ENCODE measurements at places on chromosomes 1 and 21. TPM values are rescaled to one million over a fixed set of nuclear protein-coding genes. Genes with fewer than 3 reads are reported as not detected.

- no peak overlapping the region for H3K27ac ChIP-seq
- H3K36me3 ChIP-seq = no peaks in the 10 kb centered on the region
- H3K27me3 ChIP-seq = no peaks in the 10 kb centered on the region
- H3K4me3 ChIP-seq = no peak overlapping the region
Measured at GRCh38 chr1:22038036-22038435, 14.5 kb upstream of the CDC42 start.

GRCh38 chr1:200207711-200208126 lies 180.2 kb downstream of the NR5A2 start:
- H3K27me3 ChIP-seq = no peaks in the 10 kb centered on the region
- H3K4me1 ChIP-seq = no peaks in the 10 kb centered on the region
- H3K36me3 ChIP-seq = no peaks in the 10 kb centered on the region

DNA sequence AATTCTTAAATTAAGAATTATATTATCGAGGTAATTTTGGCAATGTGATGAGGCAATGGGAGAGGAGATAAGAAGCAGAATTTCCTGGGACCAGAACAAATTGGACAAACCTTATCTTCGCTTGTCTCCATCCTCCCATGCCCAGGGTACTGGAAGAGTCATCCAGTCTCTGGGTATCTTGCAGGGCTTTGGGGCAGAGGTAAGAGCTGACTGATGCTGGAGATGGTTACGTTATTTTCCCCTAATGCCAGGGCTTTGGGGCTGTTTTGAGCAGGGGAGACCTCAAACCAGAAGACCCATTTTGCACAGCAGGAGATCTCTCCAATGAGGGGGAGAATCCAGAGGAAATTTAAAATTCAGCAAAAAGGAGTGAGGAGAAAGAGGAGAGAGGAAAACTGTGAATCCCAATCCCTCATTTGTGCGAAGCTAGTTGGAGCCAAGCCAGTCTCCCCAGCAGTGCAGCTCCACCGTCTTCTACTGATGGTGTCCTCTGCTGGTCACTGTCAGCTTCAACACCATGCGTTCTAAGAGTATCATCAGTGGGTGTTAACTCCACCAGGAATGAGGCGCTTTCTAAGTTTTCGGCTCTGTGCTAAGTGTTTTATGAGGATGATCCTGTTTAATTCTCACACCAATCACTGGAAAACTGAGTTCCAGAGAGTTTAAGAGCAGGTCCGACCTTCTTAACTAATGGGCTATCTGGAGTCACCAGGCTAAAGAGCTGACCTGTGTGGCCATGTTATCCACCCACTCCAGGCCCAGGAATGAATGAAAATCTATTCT lies 86.8 kb upstream of the CD34 start:
- H3K36me3 ChIP-seq = no peaks in the 10 kb centered on the region
- DNase-seq = peak; percentile 70
- H3K27ac ChIP-seq = no peak overlapping the region
- no peaks in the 10 kb centered on the region for H3K4me1 ChIP-seq

DNA sequence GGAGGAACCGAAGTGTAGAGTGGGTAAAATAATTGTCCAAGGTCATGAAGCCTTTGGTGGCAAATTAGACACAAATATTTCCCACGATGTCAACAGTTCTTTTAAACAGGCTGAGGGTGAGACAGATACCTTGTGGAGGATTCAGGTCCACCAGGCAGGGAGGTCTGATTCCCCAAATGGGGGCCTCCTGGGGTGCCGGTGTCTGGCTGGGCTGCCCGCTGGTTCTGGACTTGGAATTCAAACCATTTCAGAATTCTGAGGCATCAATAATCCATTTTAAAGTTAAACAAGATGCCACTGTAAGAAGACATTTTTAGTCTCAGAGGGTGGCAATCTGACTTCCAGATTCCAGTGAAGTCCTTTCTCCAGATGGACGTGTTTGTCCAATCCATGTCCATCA lies 15.5 kb downstream of the KCNA10 start:
- no peak overlapping the region for H3K4me3 ChIP-seq
- DNase-seq = no peak
- H3K27ac ChIP-seq = no peak overlapping the region
- H3K27me3 ChIP-seq = no peaks in the 10 kb centered on the region
- no peaks in the 10 kb centered on the region for H3K4me1 ChIP-seq

- H3K4me3 ChIP-seq = no peak overlapping the region
- DNase-seq = no peak
- H3K36me3 ChIP-seq = no peaks in the 10 kb centered on the region
- H3K27me3 ChIP-seq = no peaks in the 10 kb centered on the region
- H3K27ac ChIP-seq = no peak overlapping the region
- H3K4me1 ChIP-seq = no peaks in the 10 kb centered on the region
Measured at GRCh38 chr1:111894497-111894896, 95.0 kb downstream of the KCND3 start.

GRCh38 chr1:101898137-101898536 lies 98.6 kb downstream of the OLFM3 start:
- H3K27me3 ChIP-seq = no peaks in the 10 kb centered on the region
- no peaks in the 10 kb centered on the region for H3K4me1 ChIP-seq
- H3K4me3 ChIP-seq = no peak overlapping the region

GRCh38 chr1:168368131-168368530 lies 87.5 kb downstream of the TBX19 start:
- no peaks in the 10 kb centered on the region for H3K27me3 ChIP-seq
- no peak overlapping the region for H3K27ac ChIP-seq
- DNase-seq = no peak
- H3K4me1 ChIP-seq = peaks cover 2% of the 10 kb centered on the region
- H3K4me3 ChIP-seq = no peak overlapping the region

DNA sequence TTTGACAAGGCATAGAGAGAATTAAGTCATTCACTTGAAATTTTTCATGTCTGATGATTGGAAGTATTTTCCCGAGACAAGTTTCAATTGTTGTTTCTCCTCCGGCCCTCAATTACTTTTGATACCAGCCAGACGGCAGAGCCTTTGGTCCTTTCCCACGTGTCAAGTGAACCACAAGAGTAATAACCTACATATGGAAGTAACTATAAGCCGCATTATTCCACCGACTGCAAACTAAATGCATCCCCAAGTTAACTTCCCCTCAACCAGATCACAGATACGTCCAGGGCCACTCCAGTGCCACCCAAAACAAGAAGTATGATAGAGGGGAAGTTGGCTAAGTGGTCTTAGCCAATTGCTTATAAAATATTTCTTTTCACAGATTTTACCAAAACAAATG lies 20.2 kb downstream of the COLGALT2 start:
- no peaks in the 10 kb centered on the region for H3K27me3 ChIP-seq
- H3K36me3 ChIP-seq = no peaks in the 10 kb centered on the region
- no peak for DNase-seq
- H3K4me1 ChIP-seq = no peaks in the 10 kb centered on the region
- no peak overlapping the region for H3K4me3 ChIP-seq

DNA sequence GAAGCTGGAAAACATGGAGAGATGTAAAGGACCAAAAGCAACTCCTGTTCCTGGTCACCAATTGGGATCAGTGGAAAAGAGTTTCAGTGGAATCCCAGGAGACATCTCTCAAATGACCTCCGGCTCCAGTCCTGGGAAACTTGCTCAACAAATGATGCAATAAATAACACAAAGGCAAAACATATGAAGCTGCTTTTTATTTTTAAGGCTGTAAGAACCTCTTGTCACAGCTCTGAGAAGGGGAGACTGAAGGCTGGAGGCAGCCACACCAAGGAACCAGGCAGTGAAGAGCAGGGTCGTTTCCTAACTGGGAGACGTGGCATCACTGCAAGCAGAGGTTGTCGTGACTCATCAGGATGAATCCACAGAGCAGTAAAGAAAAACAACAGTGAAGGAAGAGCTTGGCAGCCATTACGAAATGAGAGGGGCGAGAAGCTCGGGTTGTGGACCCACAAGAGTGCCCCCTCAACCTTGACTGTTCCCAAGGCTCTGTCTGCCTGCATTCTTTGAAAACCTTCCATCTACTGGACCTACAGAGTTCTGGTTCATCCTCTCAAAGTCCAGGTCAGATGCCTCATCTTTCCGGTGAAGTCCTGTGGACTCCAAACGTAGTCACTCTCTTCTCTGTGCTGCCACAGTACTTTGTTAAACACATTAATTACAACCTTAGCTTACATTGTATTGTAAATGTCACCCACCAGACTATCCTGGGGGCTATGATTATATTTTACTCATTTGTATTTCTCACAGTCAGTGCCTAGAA lies 32.1 kb downstream of the JAK1 start:
- H3K36me3 ChIP-seq = no peaks in the 10 kb centered on the region
- H3K27me3 ChIP-seq = no peaks in the 10 kb centered on the region
- H3K27ac ChIP-seq = peak overlapping the region; percentile 18
- DNase-seq = no peak
- H3K4me1 ChIP-seq = peaks cover 2% of the 10 kb centered on the region

GRCh38 chr1:2272686-2273400 lies 44.7 kb downstream of the SKI start:
- no peak overlapping the region for H3K4me3 ChIP-seq
- no peaks in the 10 kb centered on the region for H3K4me1 ChIP-seq
- peaks cover 4% of the 10 kb centered on the region for H3K36me3 ChIP-seq
- peak; percentile 73 for DNase-seq
- no peak overlapping the region for H3K27ac ChIP-seq

- DNase-seq = no peak
- H3K36me3 ChIP-seq = no peaks in the 10 kb centered on the region
- no peaks in the 10 kb centered on the region for H3K27me3 ChIP-seq
- H3K4me3 ChIP-seq = no peak overlapping the region
- H3K27ac ChIP-seq = no peak overlapping the region
Measured at GRCh38 chr1:17304151-17304825, 3.7 kb upstream of the PADI4 start.

GRCh38 chr1:4658643-4659628 lies 4.5 kb downstream of the AJAP1 start:
- no peaks in the 10 kb centered on the region for H3K4me1 ChIP-seq
- no peak overlapping the region for H3K27ac ChIP-seq
- H3K36me3 ChIP-seq = no peaks in the 10 kb centered on the region
- no peak for DNase-seq
- peaks cover 9% of the 10 kb centered on the region for H3K27me3 ChIP-seq
- no peak overlapping the region for H3K4me3 ChIP-seq

GRCh38 chr1:94126651-94127050 lies 5.7 kb upstream of the ABCA4 start:
- DNase-seq = no peak
- no peak overlapping the region for H3K27ac ChIP-seq
- H3K36me3 ChIP-seq = no peaks in the 10 kb centered on the region
- no peak overlapping the region for H3K4me3 ChIP-seq
- no peaks in the 10 kb centered on the region for H3K4me1 ChIP-seq
- H3K27me3 ChIP-seq = no peaks in the 10 kb centered on the region

DNA sequence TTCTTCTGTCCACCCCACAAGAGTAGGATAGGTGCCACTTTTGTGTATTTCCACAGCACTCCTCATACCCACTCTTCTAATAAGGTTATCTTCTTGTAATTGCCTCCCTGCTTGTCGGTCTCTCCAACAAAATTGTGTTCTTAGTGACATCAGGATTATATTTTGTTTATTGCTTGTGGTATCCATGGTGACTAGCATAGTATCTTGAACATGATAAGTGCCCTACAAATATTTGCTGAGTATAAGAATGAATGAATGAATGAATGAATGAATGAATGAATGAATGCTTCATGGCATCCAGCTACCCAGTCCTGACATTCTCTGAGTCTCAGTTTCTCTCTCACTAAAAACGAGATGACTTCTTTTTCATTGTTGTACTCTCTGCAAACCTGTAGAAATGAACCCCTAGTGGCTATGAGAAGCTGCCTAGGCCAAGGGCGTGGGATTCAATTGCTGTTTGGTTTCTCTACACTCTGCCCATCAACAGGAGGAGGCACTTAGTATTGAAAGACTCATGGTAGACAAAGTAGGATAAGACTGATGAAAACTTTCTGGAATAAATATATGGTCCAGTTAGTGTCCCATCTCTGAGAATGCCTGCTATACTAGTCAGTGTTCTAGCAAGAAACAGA lies 121.0 kb downstream of the TMEM53 start:
- no peak for DNase-seq
- no peak overlapping the region for H3K27ac ChIP-seq
- peaks cover 2% of the 10 kb centered on the region for H3K27me3 ChIP-seq
- H3K36me3 ChIP-seq = no peaks in the 10 kb centered on the region

DNA sequence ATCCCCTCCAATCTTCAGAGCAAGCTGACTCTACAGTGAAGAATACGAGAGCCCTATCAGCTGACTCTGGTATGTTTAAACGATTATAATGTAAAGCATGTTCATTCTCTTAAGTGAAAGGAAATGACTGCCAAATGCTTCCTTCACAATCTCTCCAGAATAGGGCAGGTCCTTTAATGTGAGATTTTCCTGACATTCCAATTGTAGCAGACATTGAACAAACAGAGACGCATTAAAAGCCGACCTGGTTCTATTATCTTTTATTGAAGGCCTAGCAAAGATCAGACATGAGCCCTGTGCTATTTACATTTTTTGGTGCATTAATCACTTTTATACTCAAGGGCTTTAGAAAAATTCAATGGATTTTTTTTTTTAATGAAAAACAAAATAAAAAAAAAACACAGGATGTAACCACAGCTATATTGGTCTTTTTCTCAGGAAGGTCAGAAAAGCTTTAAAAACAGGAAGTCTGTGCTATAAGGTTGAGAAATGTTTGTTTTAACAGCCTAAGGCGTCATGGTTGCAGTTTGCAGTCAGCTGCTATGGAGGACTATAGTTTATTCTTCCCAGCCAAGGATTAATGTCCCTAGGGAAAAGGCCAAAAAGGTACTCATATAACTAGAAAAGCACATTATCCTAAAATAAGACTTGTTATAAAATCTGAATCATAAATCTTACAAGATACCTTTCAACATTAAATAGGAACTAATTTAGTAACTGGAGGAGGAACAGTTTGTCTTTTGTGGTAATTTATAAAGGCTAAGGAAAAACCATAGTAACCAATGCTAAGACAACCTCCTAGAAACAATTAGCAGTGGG lies 104.8 kb downstream of the RERE start:
- H3K27ac ChIP-seq = peak overlapping the region; percentile 41
- H3K4me3 ChIP-seq = peak overlapping the region; percentile 24
- H3K4me1 ChIP-seq = peaks cover 12% of the 10 kb centered on the region
- H3K27me3 ChIP-seq = no peaks in the 10 kb centered on the region
- DNase-seq = peak; percentile 16

GRCh38 chr1:221511797-221512196 lies 230.1 kb downstream of the DUSP10 start:
- H3K4me3 ChIP-seq = no peak overlapping the region
- H3K27me3 ChIP-seq = no peaks in the 10 kb centered on the region
- no peaks in the 10 kb centered on the region for H3K36me3 ChIP-seq
- no peak for DNase-seq
- no peak overlapping the region for H3K27ac ChIP-seq

GRCh38 chr1:42130061-42130660 lies 23.0 kb upstream of the GUCA2B start:
- no peak overlapping the region for H3K4me3 ChIP-seq
- no peak overlapping the region for H3K27ac ChIP-seq
- H3K27me3 ChIP-seq = no peaks in the 10 kb centered on the region

HP1BP3 gene
- 52.4 TPM for polyA plus RNA-seq

CDK18 gene
- polyA plus RNA-seq = 36.3 TPM

CLK2 gene
- 28.9 TPM for polyA plus RNA-seq

CFAP57 gene
- polyA plus RNA-seq = 0.34 TPM

TEX50 gene
- polyA plus RNA-seq = not detected

SLAMF9 gene
- not detected for polyA plus RNA-seq

Data from kidney (tissue), 22 donors.